Hematopoietic multipotent progenitor cell treated with erythropoietin and hydrocortisone succinate and interleukin-3 and kit ligand, for 8 days (in vitro differentiated cells): ENCODE measurements at places on chromosomes 7 and 10.
A peak's percentile ranks its signal among the peaks of the same experiment; 100 is the strongest.

GRCh38 chr7:90560730-90561129, 35.4 kb upstream of the CDK14 start:
- no peak for DNase-seq

DNA sequence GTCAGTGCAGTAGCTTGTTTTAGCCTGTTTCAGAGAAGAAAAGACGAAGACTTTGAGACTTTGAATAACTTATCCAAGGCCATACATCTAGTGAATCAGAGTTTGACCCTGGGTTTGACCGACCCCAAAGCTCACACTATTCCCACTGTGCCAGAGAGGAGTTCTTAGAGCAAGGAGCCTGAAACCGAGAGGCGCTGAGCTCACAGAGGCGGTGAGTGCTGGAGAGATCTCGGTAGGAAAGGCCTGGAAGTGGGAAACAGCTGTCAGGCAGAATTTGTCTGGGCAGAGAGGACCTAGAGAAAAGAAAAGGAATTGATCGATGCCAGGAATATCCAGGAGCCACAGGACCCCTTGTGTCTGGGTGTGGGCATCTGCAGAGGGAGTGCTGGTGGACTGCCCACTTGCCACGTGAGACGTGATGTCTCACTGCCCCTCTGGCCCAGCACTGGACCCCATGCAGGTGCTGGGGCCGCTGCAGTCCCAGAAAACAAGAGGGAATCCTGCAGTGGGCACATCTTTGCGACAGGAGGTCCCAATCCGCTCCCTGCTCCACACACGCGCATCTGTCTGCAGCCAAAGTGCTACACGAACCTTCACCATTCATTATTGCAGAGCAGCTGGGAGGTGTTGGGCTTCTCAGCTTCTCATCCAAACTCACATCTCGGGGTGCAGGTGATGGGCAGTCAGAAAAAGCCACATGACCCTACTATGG, 6.2 kb downstream of the CALML3 start:
- no peak for DNase-seq

DNA sequence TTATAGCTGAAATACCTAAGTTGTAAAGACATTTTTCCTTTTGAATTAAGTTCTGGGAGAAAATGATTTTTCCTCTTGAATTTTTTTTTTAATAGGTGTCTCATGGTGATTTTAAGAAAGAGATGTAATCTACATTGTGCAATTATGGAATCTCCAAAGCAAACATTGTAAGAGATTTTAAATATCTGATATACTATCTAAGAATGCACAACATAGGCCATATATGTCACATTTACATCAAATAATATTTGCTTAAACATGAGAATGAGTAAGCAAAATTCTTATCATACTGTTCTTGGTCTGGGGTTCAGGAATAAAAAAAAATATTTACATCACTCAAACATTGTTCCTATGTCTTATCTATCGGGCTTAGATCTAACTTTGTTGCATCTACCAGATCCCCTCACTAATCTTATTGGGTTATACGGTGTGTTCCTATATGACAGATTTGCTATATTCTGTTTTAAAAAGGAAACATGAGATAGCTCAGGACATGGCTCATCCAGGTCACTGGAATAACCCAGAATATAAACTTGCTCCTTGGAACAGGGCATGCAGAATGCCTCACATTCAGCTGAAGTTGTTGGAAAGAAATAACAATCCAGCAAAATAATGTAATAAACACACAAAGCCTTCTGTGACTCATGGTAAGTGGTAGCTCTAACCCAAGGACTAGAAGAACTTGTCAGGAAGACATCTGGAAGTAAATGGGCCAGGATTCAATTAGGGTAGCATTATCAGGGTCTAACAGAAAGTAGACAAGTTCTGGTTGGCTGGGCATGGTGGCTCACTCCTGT, 794.7 kb downstream of the IPMK start:
- DNase-seq: no peak

- no peak for DNase-seq
Measured at GRCh38 chr10:104333728-104334373, 4.4 kb downstream of the ITPRIP start.

DNA sequence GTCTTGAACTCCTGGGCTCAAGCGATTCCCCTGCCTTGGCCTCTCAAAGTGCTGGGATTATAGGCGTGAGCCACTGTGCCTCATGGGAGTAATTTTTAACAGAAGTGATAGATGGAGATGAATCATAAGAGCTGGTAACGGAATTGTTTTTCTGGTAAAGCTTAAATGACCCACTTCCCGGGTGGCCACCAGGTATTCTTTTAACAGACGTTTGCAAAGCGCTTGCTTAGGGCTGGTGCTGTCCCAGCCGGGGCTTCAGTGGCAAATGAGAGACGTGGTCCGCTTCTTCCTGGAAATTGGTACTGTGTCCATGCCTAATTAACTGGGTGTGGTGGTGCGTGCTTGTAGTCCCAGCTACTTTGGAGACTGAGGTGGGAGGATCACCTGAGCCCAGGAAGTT, 23.5 kb downstream of the CAMK1D start:
- no peak for DNase-seq

GRCh38 chr10:82463614-82464013, 588.6 kb downstream of the NRG3 start:
- DNase-seq: no peak

DNA sequence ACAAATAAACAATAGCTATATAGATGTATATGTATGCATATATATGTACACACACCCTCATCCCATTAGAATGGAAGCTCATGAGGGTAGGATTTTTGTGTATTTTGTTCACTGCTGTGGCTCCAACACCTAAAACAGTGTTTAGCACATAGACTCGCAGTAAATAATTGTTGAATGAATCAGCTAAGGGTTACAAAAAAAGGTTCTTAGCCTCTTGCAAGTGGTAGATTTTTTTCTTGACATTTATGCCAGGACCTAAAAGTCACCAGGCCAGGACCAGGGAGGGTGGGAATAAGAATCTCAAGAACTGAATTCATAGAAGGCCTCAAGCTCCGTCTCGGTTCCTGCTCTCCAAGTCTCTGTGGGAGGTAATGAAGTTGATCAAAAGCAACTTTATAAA, 82.5 kb upstream of the CAPZA2 start:
- DNase-seq: no peak

GRCh38 chr10:118873738-118874105, 119.0 kb upstream of the CACUL1 start:
- DNase-seq: no peak

DNA sequence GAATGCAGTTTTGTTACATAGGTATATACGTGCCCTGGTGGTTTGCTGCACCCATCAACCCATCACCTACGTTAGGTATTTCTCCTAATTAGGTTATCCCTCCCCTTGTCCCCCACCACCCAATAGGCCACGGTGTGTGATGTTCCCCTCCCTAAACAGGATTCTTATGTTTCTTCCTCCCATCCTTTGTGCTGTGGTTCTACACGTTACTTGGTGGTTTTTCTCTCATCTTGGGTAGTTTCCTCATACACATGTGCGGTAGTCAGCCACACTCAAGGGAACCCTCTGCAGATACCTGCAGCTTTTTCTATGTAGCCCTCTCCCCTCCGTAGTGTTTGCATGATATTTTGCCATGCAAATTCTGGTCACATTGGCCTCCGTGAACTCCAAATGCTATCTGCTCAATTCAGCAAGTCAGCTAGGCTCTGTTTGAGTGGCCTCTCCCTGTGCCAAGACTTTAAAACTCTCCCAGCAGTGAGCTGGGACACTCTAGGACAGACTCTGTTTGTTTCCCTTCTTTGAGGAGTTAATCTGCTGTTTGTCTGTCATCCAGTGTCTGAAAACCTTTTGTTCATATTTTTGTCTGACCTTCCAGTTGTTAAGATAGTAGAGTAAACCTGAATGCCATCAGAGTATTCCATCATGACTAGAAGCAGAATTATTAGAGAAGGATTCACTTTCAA, 41.0 kb downstream of the RABGEF1 start:
- no peak for DNase-seq

GRCh38 chr7:131106681-131107336, 220.9 kb upstream of the MKLN1 start:
- peak; percentile 43 for DNase-seq

DNA sequence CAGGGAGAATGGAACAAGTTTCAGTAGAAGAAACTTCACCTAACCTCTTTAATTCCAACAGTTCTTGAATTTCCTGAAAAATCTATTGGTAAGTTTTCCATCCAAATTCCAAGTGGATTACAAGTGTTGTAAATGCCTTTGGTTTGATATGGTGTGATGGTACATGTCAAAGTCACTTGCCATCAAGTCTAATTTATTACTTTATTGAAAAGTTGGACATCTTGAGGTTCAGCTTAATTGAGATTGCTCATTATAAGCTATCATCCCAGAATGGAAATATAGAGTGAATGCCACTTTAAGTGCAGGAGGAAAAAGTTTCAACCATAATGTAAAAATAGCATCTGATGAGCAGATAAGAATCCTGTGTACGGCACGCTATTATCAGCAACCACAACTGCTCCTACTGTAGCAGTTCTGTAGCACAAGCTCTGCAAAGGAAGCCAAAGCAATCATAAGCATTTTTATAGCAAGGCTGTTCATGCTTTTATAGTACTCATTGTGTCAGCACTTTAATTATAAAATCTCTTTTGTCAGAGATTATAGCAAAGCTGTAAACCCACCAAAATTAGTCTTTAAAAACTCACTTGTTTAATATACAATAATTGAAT, 991.8 kb upstream of the PHF14 start:
- DNase-seq: peak; percentile 20

- DNase-seq: no peak
Measured at GRCh38 chr10:63716016-63716580, 194.9 kb downstream of the REEP3 start.

GRCh38 chr7:129702316-129702715, 90.8 kb downstream of the NRF1 start:
- DNase-seq: peak; percentile 7

DNA sequence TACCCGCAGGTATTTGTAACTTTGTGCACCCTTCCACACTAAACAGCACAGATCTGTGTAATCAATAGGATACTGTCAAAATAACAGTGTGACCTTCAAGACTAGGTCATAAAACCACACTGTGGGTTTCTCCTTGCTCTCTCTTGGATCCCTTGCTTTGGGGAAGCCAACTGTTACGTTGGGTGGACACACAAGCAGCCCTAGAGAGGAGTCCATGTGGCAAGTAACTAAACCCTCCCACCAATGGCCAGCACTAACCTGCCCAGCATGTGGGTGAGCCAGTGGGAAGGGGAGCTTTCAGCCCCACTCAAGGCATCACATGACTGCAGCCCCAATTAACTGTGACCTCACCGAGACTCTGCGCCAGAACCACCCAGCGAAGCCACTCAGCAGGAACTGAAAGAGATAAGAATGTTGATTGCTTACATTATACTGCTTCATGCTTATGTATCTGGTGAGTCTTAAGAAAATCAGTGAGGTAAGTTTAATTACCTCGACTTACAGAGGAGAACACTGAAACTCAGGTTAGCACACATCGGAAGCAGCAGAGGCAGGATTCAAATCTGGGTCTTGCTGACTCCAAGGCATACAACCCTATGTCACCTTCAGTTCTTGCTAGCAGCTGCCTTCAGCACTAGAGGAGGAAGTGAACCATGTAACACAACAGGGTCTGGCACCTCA, 9.4 kb upstream of the ZC3HAV1 start:
- peak; percentile 72 for DNase-seq

GRCh38 chr7:156998988-156999957, 11.2 kb downstream of the MNX1 start:
- DNase-seq: no peak

GRCh38 chr10:84552478-84552877, 224.1 kb downstream of the CCSER2 start:
- DNase-seq: no peak

DNA sequence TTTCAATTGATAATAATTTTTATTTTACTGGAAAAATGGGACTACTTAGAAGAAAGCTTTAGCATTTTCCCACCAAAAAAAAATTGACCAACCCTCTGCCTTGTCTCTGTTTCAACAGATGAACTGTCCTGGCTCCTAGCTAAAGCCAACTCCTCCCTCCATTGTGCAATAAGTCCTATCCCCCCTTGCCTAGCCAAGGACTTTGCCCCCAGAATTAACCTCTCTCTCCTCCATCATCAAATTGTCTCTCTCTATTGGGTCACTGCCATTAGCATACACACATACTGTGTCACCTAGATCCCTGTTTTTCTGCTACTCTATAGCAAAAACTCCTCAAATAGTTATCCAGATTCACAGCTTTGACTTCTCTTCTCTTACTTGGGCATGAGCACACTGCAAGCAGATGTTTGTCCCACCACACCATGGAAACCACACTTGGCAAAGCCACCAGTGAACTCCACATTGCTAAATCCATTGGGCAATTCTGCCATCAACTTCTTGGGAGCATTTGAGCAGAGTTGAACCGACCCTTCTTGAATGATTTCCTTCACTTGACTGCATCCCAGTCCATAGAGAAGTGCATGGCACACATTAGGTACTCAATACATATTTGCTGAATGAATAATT, 91.4 kb upstream of the NEBL start:
- DNase-seq: no peak

- no peak for DNase-seq
Measured at GRCh38 chr7:26696978-26697377, 167.4 kb downstream of the SKAP2 start.

DNA sequence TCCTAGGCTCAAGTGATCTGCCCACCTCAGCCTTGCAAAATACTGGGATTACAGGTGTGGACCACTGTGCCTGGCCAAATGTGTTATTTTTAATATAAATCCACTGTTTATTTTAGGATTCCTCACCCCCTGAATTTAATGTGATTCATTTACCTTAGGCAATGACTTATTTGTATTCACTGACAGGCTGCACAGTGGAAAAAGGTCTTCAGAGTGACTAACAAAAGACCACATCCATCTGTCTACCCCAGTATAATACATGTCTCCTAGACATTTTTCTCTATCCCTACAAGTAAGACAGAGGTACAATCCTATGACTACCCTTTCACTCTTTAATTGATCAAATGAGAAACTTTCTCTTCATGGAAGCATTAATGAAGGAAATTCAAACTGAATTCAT, 230.2 kb downstream of the AHR start:
- no peak for DNase-seq

DNA sequence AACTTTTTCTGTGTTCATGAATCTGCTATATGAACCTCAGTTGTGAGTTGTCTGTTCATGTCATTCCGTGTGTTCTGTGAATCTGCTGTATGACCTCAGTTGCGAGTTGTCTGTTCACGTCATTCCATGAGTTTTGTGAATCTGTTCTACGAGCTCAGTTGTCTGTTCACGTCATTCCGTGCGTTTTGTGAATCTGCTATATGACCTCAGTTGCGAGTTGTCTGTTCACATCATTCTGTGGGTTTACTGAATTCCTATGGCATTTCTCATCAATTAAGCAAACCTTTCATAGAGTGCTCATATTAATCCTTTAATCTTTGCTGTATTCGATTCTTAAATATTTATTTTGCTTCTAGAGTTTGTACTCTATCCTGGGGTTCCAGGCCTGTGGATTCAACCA, 150.6 kb downstream of the DIP2C start:
- no peak for DNase-seq

DNA sequence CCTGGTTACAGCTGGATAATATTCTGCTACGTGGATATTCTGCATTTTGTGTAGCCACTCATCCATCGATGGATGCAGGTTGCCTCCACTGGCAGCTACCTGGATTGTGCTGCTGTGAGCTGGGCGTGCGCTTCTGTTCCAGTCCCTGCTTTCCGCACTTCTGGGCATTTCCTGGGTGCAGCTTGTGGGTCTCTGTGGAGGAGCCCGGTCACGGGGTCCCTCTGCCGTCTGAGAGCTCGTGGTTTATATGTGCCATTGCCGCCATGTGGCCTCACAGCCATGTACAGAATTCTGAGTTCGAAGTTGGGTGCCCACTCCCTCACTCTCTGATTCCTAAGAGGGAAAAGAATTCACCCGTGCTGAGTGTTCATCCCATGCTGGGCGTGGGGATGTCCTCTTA, 38.3 kb downstream of the JAKMIP3 start:
- DNase-seq: no peak
